ENCODE measurements at places on chromosomes 2 and 18.

DNA sequence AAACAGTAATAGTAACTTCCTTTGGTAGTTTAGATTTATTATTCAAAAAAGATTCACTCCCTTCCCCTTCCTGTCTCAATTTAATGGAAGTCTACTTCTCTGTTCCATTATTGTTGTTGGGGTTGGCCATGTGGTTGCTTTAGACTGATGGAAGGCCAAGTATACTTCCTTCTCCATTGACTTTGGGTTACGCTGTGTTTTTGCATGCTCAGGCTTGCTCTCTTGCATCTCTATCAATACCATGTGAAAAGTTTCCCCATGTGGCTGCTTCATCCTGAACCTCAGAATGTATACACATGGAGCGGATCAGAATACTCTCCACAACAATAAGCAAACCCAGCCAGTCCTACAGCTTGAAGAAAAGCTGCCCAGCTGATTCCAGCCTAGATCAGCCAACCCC, 20.3 kb downstream of the CFAP210 start:
- no peak for DNase-seq

DNA sequence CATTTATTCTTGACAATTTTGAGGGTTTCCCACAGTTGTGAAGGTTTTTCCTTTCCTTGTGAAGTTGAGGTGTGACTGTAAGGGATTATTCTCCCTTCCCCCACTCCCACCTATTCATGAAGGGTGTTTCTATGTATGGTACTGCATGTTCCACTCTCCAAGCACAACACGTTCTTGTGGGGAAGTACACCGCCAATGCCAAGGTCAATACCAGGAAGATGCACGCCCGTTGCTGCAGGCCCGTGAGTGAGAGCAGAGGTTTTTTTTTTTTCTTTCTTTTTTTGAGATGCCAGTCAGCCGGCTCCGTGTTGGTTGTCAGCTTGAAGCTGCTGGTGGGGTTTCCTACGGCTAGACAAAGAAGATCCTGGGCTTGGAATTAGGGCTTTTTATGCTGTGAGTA, 38.6 kb upstream of the EPHA4 start:
- DNase-seq: no peak

DNA sequence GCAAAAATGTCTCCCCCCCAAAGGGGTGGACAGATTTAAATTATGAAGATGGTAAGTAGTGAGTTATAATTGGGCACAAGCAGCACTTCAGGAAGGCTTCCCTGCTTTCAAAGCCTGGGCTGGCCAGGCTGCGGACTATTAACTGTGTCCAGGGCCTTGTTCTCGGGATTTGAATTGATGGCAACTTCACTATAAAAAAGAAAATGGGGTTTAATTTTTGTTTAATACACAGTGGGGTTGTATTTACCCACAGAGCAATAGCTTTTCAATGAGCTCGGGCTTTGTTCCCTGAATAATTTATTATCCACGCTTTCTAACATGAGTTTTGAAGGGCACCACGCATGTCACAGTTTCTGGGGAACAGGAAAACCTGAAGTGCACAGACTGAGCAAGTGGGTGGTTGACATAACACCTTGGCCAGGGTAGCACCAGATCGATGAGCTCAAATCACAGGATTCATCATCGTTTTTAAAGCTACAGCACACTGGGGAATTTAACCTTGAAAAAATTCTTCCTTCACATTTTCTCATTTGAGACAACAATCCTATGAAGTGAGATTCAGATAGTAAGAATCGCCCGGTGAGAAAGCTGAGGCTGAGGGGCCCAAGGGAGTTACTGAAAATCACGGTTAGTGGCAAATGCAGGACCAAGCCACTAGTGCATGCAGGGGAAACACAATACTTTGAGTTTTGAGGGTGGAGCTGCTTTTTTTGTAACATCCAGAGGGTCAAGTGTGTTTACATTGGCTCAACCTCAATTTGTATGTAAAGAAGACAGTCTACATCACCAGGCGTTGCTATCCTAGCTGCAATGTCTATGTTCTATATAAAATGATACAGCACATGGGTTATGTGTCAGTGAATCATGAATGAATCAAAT, 28.9 kb upstream of the LMAN1 start:
- peak; percentile 18 for DNase-seq

DNA sequence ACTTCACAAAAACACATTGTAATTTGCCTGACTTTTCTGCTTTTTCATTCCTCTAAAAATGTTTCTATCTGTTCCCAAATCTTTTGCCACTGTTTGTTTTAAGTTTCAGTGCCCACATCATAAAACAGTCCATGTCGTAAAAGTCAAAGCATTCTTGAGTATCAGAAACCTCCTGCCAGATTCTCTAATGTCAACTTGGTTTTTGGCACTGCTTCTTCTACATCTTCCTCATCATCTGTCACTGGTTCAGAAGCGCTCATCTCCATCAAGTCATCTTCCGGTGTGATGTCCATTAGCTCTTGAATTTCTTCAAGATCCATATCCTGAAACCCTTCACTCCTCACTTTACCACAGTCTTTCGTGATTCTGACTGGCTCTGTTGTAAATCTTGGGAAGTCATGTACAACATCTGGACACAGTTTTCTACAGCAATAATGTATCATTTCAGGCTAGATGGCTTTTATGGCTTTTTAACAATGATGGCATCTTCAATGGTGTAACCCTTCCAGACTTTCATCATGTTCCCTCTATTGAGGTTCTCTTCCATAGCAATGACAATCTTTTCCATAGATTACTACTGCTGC, 19.6 kb downstream of the CUL3 start:
- no peak for DNase-seq

DNA sequence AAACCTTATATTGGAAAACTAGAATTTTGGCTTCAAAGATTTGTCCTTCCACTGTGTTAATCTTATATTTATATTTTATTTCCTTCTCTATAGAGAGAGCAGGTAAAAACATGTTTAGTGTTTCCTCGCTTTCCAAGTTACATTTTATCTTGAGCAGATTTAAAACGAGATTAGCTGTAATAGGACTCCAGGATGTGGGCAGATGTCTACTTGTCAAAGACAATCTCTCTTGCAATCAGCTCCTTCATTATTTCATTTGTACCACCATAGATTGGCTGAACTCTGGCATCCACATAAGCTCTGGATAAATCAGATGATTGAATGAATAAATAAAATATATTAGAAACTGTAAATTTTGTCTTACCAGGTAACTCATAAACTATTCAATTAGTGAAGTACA, 17.5 kb upstream of the KANSL1L start:
- no peak for DNase-seq

DNA sequence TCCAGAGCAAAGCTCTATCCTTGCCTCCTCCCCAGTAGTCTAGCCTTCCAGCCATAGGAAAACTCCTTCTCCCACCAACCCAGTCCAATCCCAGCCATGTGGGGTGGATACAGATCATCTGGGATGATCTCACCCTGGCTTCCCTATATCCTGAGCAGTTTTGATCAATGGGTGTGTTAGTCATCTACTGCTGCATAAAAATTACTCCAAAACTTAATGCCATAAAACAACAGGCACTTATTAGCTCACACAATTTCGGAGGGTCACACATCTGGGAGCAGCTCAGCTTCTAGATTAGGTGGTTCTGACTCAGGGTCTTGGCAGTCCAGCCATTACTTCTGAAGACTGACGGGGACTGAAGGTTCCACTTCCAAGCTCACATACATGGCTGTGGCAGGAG, 190.4 kb downstream of the SPP2 start:
- no peak for DNase-seq

DNA sequence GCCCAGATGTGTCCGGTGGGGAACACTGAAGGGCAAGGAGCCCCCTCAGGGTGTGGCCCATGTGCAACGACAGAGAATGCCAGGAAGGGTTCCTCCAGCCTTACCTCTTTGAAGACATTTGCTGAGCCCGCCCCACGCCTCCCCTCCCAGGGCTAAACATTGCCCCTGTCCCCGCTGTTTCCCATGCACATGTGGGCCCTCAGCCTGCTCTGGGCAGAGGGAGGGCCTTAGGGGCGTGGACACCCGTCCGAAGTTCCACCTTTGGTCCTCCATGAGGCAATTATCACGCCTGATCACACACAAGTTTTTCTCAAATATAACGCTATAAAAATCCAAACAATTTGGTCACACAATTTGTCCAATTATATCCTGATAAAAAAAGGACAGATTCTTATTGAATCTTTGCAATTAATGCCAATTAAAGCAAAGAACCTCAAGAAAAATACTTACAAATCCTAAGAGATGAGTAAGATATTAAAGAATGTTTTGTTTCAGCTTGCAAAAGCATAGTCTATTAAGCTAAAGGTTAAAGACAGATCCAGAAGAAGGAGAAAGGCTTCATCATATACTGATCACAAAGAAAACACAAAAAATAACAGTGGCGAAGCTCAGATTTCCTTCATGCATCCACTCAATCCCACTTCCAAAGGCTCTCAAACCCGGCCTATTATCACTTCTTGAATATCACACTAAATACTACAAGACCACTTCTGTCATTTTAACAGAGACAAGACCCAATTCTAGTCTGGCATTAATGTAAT, 55.2 kb upstream of the LDLRAD4 start:
- no peak for DNase-seq

- DNase-seq: no peak
Observed at GRCh38 chr2:68100189-68100588, 37.4 kb upstream of the C1D start.

DNA sequence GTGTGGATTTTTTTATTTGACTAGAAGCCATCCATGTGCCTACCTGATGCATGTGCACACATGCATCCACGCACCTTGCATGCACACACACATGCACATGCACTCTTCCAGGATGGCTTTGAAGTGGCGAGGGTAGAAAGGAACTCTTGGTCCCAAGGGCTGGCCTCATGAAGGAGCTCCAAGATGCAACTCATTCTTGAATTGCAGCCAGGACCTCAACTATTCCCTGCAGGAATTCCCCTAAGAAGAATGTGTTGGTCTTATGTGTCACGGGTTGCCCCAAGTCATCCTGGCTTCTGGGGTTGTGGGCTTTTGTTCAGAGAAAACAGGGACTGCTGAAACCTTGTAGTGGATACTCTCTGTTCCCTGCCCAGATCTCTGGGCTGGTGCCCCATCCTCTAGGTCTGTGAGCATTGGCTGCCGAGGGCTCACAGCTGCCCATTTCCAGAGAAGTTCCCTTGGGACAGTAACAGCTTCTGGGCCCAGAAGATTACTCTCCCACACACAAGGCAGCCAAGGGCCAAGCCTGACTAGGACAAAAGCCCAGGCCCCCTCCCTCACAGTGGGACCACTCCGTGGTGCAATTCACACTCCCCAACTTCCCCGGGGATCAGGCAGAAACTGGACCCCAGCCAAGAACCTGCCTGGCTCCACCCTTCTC, 137.6 kb downstream of the COPS8 start:
- DNase-seq: no peak

- DNase-seq: no peak
Observed at GRCh38 chr18:64800151-64800550, 651.3 kb upstream of the LINC00305 start.

DNA sequence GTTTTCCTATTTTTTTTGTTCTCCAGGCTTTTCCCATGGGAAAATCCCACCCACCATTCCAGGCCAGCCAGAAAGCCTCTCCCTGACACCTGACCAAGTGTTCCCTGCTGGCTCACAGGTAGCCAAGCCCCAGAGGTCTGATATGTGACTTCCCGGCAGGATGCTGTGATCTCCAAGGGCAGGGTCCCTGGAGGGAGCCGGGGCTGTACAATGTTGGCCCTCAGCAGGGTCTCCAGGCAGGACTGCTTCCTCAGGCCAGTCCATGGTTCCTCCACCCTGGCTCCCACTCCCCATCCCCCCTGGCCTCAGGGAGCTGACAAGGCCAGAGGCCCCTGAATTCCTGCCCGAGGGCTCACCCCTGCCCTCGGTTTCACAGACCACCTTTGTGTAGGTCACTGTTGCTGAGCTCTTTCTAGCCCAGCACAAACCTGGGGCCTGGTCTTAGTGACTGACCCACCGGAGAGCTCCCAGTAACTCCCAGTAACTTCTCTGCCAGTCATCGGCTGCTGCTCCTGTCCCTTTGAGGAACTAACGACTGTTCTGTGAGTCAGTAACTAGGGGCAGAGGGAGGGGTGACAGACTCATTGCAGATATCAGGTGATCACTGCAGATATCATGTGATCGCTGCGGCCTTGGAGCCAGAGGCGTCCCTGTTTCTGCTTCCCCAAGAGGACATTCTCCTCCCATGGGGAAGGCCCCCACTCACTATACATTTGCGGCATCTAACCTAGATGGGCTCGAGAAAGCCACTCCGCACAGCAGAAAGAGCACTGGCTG, 38.7 kb downstream of the SDC1 start:
- DNase-seq: no peak

- peak; percentile 69 for DNase-seq
Observed at GRCh38 chr2:65482971-65483370, 50.6 kb upstream of the SPRED2 start.

GRCh38 chr2:232327105-232328031, 51.2 kb upstream of the ALPP start:
- peak; percentile 10 for DNase-seq

DNA sequence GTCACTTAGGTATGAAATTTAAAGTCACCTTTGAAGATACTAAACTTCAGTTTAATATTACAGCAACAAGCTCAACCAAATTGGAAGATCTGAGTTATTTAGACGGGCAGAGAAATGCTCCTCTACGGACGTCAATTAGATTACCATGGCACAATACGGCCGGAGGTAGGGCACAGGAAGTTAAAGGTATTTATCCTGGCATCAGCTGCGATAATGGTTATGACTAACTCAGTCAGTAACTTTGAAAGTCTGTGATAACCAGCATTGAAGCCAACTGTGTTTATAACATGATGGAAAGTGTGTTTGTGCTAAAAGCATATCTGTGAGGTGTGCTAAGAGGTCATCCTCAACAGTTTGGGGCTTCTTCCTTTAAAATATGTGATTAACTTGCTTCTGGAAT, 117.3 kb downstream of the WDSUB1 start:
- no peak for DNase-seq

GRCh38 chr2:144339048-144339447, 180.9 kb downstream of the ZEB2 start:
- no peak for DNase-seq

- DNase-seq: no peak
Observed at GRCh38 chr2:66080127-66080526, 354.8 kb upstream of the MEIS1 start.

DNA sequence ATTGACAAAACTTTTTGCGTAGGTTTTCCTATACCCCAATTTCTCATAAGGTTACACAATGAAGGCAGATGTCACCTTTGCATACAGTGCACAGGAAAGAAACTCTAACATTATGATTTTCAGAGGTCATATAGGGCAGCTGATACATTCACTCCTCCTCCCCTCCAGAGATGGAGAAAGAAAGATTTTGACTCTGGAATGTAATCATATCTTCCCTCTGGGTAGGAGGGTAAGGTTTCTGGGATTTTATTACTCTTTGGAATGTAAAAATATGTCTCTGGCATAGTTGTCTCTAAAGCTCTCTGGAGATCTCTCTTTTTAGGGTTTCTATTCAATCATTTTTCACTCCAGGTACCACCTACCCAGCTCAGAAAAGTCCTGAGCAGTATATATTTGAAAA, 398.3 kb downstream of the GPD2 start:
- DNase-seq: no peak

GRCh38 chr2:27306573-27307286, 1.5 kb downstream of the UCN start:
- no peak for DNase-seq

- DNase-seq: no peak
Observed at GRCh38 chr2:101410746-101411145, 23.4 kb upstream of the CREG2 start.
